ENCODE measurements at places on chromosomes 16 and 17. TPM values are rescaled to one million over a fixed set of nuclear protein-coding genes. Genes with fewer than 3 reads are reported as not detected.

DNA sequence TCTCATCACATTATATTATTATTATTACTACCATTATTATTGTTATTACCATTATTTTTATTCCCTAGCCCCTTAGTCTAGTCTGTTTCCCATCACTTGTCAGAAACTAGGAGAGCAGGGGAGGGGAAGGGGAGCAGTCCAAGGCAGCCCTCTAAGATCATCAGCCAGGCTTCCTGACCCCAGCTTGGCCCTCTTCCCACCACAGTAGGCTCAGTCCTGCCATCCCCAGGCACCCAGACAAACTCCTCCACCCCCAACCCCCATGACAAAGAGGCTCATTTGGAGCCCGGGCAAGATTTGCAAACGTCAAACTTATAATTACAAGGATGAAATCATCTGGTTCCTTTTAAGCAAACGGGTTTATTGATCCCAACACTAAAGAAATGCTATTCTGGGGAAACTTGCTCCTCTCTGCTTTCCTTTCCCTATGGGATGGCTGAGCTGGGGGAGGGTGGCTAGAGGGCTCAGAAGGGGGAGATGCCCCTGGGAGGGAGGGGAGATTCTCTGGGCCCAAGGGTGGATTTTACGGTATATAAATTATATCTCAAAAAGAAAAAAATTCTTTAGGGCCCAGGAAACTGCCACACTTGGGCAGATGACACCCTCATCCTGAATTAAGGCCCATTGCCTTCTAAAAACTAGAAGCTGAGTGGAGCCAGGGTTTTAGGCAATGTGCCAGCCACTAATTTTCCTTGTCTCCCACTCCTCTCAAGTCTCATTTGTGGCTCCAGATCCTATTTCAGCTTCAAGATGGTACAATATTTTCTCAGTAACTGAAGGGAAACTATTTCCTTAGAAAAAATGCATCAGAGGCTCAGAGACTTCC lies 4.4 kb upstream of the CBFB start:
- no peak for DNase-seq

DNA sequence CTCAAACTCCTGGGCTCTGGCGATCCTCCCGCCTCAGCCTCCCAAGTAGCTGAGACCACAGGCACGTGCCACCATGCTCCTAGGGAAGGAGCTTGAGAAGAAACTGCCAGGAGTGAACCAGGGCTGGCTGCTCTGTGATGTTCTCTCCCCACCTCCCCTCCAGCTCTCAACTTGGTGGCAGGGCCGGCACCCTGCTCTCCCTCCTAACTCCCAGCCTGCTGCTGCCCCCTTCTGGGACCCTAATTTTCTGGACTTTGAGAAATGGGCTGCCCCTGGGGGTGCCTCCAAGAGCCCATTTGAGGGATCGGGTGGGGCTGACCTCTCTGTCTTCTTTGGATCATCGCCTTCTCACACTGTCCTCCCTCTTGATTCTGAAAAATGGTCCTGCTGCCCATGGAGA lies 14.9 kb upstream of the STAT3 start:
- no peak for DNase-seq

CCL23 gene
- 0.98 TPM for polyA plus RNA-seq

GRCh38 chr17:44024271-44024663 lies 9.5 kb upstream of the TMEM101 start:
- DNase-seq = no peak

SPATA32 gene
- polyA plus RNA-seq = 0.22 TPM

DNA sequence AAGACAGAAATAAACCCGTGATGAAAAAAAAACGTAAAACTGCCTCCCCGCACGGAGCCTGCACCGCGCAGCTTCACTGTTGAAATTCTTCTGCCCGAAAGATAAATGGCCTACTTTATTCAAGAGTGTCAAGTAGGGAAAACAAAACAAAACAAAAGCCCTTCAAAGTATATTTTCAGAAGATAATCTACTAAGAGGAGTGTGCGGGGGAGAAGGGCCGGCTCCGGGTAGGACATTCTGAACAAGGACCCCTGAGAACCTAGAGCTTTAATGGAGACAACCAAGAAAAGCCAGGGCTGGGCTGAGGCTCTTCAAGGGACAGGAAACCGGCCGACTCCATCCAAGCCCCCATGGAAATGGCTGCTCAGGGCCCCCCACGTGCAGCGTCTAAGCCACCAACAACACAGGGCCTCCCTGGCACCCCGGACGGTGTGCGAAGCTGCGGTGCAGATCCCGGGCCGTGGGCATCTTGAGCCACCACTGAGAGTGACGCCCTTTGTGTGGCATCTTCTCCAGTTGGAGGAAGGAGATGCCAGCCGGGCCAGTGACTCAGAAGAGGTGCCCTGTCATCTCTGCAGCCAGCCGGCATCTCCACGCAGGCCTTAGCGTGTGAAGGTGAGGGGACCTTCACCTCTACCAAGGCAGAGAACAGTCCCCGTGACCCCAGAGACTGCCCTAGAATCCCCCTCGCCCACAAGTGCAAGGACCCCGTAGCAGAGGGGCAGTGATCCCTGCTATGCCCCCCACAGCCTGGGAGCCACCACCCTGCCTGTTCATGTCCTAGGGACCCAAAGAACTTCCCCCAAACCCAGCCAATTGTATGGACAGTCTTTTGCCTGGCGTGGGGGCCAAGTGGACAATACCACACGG lies 250.8 kb downstream of the C16orf95 start:
- DNase-seq = no peak

- no peak for DNase-seq
Measured at GRCh38 chr17:38419508-38419981, 8.7 kb upstream of the ARHGAP23 start.

GRCh38 chr16:2385190-2385836 lies 43.9 kb upstream of the CCNF start:
- DNase-seq = no peak

MYH4 gene
- 0.22 TPM for polyA plus RNA-seq

GRB7 gene
- polyA plus RNA-seq = 32.3 TPM

GRCh38 chr16:56607109-56607618 lies 1.2 kb upstream of the MT2A start:
- no peak for DNase-seq

GRCh38 chr17:40290629-40291280 lies 3.1 kb downstream of the CDC6 start:
- DNase-seq = no peak

DNA sequence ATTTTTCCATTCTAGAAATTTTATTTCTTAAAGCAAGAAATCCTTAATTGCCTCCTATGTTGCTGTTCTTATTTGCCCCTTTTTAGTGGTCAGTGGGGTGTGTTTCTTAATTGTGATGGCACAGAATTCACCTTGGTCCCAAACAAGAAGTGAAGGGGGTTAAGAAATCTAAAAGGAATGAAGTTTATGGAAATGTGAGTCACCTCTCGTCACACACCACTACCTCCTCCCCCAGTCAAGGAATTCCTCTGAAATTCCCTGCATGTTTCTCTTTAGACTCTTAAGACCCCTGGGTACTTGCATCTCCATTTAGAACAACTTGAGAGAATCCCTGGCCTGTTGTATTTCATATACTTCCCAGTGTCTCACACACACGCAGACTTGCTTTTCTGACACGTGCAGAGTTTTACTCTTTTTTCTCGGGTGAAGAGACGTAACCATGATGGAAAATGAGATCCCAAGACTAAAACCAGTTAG lies 247.4 kb downstream of the PRKCA start:
- no peak for DNase-seq

- no peak for DNase-seq
Measured at GRCh38 chr17:67203818-67204217, 41.2 kb downstream of the HELZ start.
